ENCODE measurements at places on chromosomes 3 and 15.

DNA sequence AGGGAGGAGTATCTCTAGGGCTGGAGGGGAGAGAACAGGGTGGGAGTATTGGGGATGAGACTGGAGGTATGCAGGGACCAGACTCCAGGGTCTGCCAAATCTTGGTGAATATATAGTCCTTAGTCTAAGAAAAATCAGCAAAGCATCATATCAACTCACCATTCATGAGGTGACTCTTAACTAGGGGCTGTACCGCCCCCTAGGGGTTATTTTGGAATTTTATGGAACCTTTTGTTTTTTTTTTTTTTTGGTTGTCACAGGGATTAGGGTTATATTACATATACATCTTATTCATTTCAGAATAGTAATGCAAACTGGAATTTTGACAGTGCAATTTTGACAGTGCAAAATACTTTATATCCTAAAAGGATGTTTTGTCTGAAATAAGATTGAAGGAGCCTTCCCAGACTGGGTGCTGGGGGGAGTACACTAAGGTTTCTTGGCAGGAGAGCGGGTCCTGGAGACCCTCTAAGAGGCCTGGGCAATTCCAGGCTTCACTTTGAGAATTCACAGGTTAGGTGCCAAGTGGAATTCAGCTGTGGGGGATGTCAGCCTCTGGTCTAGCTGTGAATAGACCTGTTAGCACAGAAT, 7.5 kb downstream of the CMTM7 start:
- peak; percentile 41 for DNase-seq

DNA sequence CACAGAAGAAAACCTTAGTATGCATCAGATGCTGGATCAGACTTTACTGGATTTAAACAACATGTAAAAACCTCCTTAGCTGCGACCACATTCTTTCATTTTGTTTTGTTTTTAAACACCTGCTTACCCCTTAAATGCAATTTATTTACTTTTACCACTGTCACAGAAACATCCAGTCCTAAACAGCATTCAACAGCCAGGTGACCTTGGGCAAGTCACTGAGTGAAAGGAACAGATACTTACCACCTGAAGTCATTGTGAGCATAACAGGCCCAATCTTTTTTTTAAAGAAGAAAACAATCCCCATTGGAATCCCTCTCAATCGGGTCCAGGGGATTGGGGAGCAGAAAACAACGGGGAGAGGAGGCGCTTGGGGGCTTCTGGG, 390 bp downstream of the STARD5 start:
- DNase-seq = no peak

DNA sequence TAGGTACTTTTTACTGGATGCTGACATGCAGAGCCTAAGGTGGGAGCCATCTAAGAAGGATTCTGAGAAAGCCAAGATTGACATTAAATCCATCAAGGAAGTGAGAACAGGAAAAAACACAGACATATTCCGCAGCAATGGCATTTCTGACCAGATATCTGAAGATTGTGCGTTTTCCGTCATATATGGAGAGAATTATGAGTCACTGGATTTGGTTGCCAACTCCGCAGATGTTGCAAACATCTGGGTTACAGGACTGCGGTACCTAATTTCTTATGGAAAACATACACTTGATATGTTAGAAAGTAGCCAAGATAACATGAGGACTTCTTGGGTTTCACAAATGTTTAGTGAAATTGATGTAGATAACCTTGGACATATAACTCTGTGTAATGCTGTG, 125.1 kb downstream of the PLCL2 start:
- no peak for DNase-seq

DNA sequence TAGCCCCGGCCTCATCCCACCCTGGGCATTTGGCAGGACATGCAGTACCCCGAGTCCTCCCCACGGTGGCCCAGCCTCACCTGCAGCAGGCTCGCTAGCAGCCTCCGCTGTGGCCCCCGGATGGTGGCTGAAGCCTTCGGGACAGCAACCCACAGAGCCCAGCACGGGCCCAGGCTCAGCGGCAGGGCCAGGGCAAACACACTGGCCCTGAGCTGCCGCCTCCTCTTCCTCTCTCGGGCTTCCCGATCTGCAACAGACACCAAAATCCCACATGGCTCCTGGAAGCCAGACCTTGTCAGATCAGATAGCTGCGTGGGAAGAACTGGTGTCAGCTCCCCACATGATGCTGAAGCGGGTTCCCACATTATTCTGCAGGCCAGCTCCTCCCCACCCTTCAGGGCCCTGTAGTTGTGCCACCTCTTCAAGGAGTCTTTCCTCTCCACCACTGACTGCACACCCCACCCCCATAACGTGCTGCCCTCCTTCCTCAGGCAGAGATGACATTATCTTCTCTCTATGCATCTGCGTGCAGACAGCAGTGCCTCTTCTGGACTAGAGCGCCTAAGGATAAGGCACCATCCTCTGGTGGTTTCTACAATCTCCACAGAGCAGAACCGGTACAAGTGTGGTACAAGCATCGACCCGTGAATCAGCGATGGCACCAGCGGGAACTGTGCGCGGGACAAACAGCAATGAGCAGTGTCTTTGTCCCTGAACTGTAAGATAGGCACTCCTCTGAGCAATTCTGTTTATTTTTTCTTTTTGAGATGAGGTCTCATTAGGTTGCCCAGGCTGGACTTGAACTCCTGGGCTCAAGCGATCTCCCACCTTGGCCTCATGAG, 9.5 kb downstream of the TMEM44 start:
- no peak for DNase-seq

- no peak for DNase-seq
Observed at GRCh38 chr15:76903251-76903681, 1.9 kb downstream of the SCAPER start.

GRCh38 chr15:67456677-67457529, 64.0 kb upstream of the C15orf61 start:
- DNase-seq = peak; percentile 73

GRCh38 chr3:138348754-138349739, 668 bp downstream of the MRAS start:
- DNase-seq = no peak

DNA sequence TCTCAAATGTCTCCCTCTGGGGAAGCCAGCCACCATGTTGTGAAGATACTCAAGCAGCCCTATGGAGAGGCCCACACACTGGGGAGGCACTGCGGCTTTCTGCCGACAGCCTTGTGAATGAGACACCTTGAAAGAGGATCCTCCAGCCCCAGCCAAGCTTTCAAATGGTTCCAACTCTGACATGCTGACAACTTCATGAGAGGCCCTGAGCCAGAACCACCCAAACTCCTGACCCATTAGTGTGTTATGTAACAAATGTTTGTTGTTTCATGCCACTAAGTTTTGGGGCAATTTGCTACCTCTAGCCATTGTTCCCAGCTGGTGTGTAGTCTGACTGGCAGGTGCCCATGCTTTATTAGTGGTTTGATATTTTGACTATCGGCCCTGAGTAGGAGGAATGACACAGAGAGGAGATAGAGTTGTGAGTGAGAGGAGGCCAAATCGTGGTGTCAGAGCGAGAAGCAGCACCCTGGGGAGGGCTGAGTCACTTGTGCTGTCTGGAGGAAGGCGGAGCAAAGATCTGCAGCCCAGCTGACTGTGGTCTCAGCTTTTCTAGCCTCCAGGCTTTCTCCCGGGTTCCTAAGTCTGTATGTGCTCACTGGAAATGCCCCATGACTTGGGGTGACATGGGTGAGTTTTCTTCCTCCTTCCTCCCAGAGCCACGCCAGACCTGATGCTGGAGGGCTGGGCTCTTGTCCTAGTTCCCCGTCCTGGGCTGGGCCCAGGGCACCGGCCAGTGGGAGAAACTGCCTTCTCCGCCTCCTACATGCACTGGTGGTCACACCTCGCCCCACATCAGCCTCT, 56.7 kb upstream of the BLM start:
- DNase-seq = no peak

DNA sequence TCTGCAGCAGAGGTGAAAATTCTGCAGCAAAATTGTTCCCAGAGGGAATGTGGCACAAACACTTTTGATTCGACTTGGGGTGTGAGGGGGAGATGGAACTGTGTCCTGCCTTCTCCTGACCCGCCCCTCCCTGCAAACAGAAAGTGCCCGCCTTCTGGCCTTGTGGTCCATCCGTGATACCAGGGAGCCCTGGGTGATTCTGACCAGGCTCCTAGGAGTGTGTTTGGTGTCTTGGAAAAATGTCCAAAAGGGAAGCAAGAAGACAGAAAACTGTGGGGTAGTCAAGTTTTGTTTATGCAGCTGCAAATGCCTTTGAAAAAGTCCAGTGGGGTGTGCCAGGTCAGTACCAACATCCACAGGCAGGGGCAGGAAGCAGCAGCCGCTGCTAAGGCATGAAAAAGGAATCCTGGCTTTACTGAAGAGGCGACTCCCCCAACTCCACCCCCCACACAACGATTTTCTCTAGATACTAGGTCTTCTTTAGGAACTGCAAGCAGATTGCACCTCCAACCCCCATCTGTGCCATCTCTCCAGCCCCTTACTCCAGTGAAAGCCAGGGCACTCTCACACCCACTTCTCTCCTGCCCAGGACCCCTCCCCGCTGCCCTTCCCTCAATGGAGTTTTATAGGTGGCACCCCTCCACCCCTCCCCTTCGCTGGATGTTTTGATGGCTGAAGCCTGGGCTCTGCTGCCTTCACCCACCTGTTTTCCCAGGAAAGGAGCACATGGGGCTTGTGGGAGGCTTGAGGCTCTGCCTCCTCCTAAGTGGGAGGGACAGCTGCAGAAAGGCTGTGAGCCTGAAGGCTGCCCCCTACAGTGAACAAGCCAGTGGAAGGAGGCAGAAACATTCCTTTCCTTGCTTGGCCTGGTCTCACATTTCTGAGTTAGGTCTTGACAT, 82.4 kb upstream of the HERC1 start:
- peak; percentile 58 for DNase-seq

DNA sequence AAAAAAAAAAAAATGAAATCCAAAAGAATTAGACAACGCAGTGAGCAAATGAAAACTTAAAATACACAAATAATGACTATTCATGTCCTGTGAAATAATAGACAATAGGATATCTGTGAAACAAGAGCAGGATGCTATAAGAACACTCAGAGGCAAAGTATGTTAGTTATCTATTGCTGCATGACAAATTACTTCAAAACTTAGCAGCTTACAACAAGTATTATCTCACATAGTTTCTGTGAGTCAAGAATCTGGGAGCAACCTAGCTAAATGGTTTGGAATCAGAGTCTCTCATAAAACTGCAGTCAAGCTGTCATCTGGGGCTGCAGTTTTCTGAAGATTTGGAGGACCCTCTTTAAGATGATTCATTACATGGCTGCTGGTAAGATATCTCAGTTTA, 36.5 kb upstream of the ZMAT3 start:
- no peak for DNase-seq

DNA sequence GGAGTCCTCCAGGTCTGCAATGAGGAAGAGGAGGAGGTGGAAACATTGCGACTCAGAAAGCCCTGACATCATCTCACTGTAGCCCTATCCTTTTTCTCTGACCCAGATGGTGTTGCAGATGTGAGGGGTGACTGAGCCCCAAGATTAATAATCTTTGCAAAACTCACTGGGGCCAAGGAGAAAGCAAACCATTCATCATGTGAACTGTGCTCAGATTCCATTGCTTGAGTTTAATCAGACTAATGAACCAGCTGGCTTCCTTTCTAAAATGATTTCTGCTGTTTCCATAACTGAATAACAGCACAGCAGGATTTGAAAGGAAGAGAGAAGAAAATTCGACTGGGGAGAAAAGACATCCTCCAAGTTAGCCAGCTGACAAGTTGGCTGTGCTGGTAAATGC, 13.4 kb upstream of the DGKG start:
- DNase-seq = no peak

- no peak for DNase-seq
Observed at GRCh38 chr3:183526838-183527427, 28.6 kb downstream of the KLHL6 start.

GRCh38 chr3:197302696-197303341, 4.4 kb upstream of the DLG1 start:
- no peak for DNase-seq

- no peak for DNase-seq
Observed at GRCh38 chr15:54960266-54960665, 236.5 kb downstream of the RSL24D1 start.

- no peak for DNase-seq
Observed at GRCh38 chr3:115727135-115727534, 103.8 kb downstream of the GAP43 start.

DNA sequence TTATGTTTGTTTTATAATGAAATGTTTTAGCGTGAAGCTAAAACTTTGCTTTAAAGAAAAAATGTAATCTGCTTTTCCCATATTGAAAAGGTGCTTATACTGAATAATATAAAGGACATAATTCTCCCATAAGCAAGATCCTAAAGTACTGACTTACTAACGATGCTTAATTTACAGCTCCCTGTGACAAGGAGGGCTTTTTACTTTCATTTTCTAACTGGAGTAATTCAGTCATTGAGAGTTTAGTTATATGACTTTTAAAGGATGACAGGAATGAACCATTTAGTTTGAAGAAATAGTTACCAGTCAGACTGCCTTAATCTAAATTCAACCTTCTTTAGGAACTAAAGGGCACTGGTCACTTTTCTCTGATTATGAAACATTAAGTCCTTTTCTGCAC, 19.3 kb upstream of the ZPLD1 start:
- no peak for DNase-seq

DNA sequence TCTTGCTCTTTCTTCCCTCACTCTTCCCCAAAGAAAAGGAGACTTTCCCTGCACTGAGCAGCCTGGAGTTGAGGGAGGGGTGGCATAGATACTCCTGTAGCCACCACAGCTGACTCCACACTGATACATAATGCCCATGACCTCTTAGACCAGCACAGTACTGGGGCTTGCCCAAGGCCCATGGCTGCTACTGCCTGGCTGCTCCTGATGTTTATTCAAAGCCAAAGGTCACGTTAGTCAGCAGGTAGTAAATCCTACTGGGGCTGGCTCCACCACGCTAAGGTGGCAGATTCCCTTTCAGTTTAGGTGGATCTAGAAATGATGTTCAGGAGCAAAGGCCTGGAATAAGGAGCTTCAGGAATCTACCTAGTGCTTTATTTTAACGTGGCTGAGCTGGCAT, 212.7 kb downstream of the C3orf38 start:
- DNase-seq = no peak

- DNase-seq = no peak
Observed at GRCh38 chr3:62365391-62366125, 7.8 kb downstream of the FEZF2 start.

DNA sequence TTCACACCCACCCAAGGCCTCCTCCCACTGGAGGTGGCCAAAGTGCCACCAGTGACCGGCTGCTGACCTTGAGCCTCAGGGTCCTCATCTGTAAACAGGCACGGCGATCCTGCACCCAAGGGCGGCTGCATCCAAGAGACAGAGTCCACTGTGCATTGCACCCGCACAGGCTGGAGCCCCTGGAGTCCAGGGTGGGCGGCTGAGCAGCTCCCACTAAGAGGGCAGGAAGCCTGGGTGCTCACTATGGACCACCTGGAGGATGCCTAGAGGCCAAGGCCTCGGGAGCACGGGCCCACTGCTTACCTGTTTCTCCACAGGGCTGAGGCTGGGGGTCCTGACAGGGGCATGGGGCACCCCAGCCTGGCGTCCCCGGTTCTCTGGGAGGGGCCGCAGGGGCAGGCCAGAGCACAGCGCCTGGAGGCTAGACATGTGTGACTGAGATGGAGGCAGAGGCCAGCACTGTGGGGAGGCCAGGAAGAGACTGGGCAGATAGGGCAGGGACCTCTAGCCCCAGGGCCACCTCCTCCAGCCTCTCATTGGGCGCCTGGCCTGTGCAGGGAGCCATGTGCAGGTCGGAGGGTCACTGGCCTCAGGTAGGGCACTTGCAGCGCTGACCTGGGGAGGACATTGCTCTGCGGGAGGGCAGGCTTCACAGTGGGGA, at the start of gene UROC1:
UROC1 (minus strand) TSS at position 483 of the 661 bp plus-strand sequence; CDS start at position 429, 54 bp downstream.
- no peak for DNase-seq
